Neuronal stem cell (in vitro differentiated cells): ENCODE measurements at places on chromosomes 4 and X.

- peaks cover 4% of the 10 kb centered on the region for H3K27me3 ChIP-seq
- no peaks in the 10 kb centered on the region for H3K4me1 ChIP-seq
- H3K4me3 ChIP-seq, result no peak overlapping the region
- no peak overlapping the region for H3K27ac ChIP-seq
- DNase-seq, result no peak
Measured at GRCh38 chrX:17824980-17825379, 36.1 kb downstream of the RAI2 start.

GRCh38 chr4:128803783-128804182 lies 5.7 kb upstream of the JADE1 start:
- H3K4me3 ChIP-seq, result no peak overlapping the region
- peaks cover 13% of the 10 kb centered on the region for H3K27me3 ChIP-seq
- no peaks in the 10 kb centered on the region for H3K36me3 ChIP-seq
- H3K27ac ChIP-seq, result no peak overlapping the region

GRCh38 chr4:100933628-100934027 lies 413.7 kb downstream of the PPP3CA start:
- no peaks in the 10 kb centered on the region for H3K27me3 ChIP-seq
- no peak for DNase-seq
- H3K4me1 ChIP-seq, result no peaks in the 10 kb centered on the region
- H3K4me3 ChIP-seq, result no peak overlapping the region
- no peak overlapping the region for H3K27ac ChIP-seq
- no peaks in the 10 kb centered on the region for H3K36me3 ChIP-seq

DNA sequence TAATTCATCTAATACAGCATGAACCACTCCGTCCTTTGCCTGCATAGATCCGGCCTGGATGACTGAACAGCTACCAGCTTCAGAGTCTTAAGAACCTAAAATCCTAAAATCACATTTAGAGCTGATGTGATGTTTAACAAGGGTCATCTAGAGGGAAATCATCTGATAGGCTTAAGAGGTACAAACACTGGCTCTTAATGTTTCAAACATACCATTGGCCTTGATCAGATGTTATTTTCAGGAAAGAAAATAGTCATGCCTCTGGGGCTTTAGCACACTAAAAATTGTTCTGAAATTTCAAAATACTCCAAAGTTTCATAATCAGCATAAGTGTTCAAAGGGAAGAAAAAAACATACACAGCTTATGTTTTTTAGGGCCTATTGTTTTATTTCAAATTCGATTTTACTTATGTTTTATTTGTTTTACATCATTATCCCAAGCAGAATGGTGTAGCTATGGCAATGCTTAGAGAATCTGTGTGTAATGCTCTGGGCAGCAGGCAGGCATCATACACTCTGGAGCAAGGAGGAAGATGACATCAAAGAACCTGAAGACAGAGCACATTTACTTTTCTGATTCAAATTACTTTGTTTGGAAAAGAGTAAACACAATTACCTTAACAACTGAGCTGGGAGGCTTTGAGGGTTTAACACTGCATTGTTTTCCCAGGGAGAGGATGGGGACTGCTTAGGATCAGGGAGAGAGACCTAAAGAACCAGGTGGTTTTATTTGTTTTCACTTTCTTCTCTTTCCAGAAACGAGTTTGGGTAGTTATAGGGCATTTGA lies 25.3 kb upstream of the LEF1 start:
- no peaks in the 10 kb centered on the region for H3K27me3 ChIP-seq
- no peak for DNase-seq
- H3K27ac ChIP-seq, result no peak overlapping the region
- H3K4me3 ChIP-seq, result no peak overlapping the region
- H3K4me1 ChIP-seq, result peaks cover 1% of the 10 kb centered on the region

DNA sequence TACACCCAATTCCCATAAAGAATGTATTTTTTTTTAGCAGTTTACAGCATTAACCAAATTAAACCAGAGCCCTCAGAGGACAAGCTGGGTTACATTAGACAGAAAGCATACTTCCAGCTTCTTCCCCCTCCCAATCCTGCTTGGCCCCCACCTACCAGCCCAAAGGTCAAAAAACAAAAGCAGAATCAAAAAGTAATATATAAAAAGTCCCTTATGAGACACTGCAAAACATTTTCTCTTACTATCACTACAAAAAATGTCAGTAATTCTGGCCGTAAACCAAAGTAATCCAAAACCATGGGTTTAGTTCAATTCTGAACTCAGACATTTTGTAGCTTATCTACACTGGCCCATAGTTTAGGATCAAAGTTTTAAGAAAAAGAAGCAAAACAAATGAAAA lies 38.0 kb downstream of the APBB2 start:
- H3K4me1 ChIP-seq, result peaks cover 3% of the 10 kb centered on the region
- H3K36me3 ChIP-seq, result no peaks in the 10 kb centered on the region
- no peak for DNase-seq
- no peak overlapping the region for H3K4me3 ChIP-seq
- H3K27ac ChIP-seq, result no peak overlapping the region
- H3K27me3 ChIP-seq, result peaks cover 3% of the 10 kb centered on the region

- H3K4me3 ChIP-seq, result no peak overlapping the region
- H3K4me1 ChIP-seq, result peaks cover 2% of the 10 kb centered on the region
- no peak overlapping the region for H3K27ac ChIP-seq
- no peak for DNase-seq
- H3K36me3 ChIP-seq, result no peaks in the 10 kb centered on the region
Measured at GRCh38 chr4:164529058-164529457, 224.9 kb upstream of the SMIM31 start.

- H3K27ac ChIP-seq, result peak overlapping the region; percentile 27
- peaks cover 18% of the 10 kb centered on the region for H3K4me1 ChIP-seq
- H3K27me3 ChIP-seq, result no peaks in the 10 kb centered on the region
- no peak overlapping the region for H3K4me3 ChIP-seq
- H3K36me3 ChIP-seq, result no peaks in the 10 kb centered on the region
- DNase-seq, result no peak
Measured at GRCh38 chr4:185809533-185810071, 2.4 kb downstream of the SORBS2 start.

- DNase-seq, result no peak
- H3K36me3 ChIP-seq, result peaks cover 1% of the 10 kb centered on the region
- H3K4me1 ChIP-seq, result no peaks in the 10 kb centered on the region
- H3K27me3 ChIP-seq, result no peaks in the 10 kb centered on the region
Measured at GRCh38 chrX:110182362-110182761, 135.5 kb downstream of the AMMECR1 start.

- no peak overlapping the region for H3K27ac ChIP-seq
- DNase-seq, result no peak
- H3K36me3 ChIP-seq, result no peaks in the 10 kb centered on the region
- H3K27me3 ChIP-seq, result no peaks in the 10 kb centered on the region
- H3K4me1 ChIP-seq, result no peaks in the 10 kb centered on the region
- no peak overlapping the region for H3K4me3 ChIP-seq
Measured at GRCh38 chr4:129515356-129515755, 419.4 kb downstream of the C4orf33 start.

DNA sequence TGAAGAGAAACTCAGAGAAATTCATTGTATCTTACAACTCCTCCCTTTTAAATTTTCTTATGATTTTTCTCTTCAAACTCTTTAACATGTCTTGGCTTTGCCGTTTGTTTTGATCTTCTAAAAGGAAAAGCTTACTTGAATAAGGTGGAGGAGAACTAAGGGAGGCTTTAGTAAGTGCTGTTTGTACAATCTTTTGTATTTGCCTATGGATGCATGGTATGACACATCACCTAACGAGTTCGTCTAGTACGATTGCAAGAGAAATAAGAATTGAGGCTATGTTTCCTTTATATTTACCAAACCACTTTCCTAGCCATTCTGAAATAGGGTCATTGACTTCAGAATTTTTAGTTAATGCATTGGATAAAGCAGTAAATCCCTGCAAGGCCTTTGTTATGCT lies 8.4 kb upstream of the BST1 start:
- H3K27ac ChIP-seq, result peak overlapping the region; percentile 16
- peaks cover 11% of the 10 kb centered on the region for H3K36me3 ChIP-seq
- peaks cover 13% of the 10 kb centered on the region for H3K4me1 ChIP-seq
- H3K27me3 ChIP-seq, result no peaks in the 10 kb centered on the region
- DNase-seq, result no peak

- DNase-seq, result no peak
- H3K4me1 ChIP-seq, result no peaks in the 10 kb centered on the region
- H3K4me3 ChIP-seq, result no peak overlapping the region
- no peaks in the 10 kb centered on the region for H3K27me3 ChIP-seq
- no peaks in the 10 kb centered on the region for H3K36me3 ChIP-seq
Measured at GRCh38 chrX:116873671-116874070, 410.9 kb upstream of the CT83 start.

GRCh38 chrX:3545901-3546300 lies 167.5 kb downstream of the PRKX start:
- no peak overlapping the region for H3K4me3 ChIP-seq
- H3K27me3 ChIP-seq, result no peaks in the 10 kb centered on the region
- H3K4me1 ChIP-seq, result no peaks in the 10 kb centered on the region

GRCh38 chr4:133855001-133855400 lies 346.6 kb downstream of the PABPC4L start:
- no peak overlapping the region for H3K27ac ChIP-seq
- H3K36me3 ChIP-seq, result no peaks in the 10 kb centered on the region
- DNase-seq, result no peak
- H3K27me3 ChIP-seq, result no peaks in the 10 kb centered on the region

- peaks cover 2% of the 10 kb centered on the region for H3K4me1 ChIP-seq
- H3K27ac ChIP-seq, result no peak overlapping the region
- DNase-seq, result no peak
- H3K4me3 ChIP-seq, result no peak overlapping the region
Measured at GRCh38 chrX:65596270-65597034, 61.9 kb upstream of the LAS1L start.

- H3K4me3 ChIP-seq, result no peak overlapping the region
- no peaks in the 10 kb centered on the region for H3K4me1 ChIP-seq
Measured at GRCh38 chrX:56783450-56783831, 54.4 kb downstream of the NBDY start.

DNA sequence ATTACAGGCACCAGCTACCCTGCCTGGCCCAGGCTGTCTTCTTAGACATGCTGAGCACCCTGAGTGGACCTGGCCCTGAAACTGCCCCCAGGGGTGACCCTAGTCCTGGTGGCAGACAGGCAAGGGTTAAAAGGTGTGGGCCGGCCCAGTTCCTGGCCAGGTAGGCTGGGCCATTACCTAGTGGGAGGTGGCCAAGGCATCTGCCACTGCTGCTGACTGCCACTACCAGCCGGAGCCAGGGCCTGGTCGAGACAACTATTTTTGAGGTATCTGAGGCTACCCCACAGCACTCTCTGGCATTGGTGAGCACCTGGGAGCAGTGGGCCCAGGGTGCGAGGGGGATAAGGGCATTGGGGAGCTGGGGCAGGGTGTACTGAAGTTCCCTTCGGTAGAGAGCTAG lies at the start of gene CCDC120:
Gene CCDC120, plus strand, starts transcription at position 206 of the 400 bp plus-strand sequence. CDS start 3,043 bp downstream, outside the sequence.
- H3K36me3 ChIP-seq, result no peaks in the 10 kb centered on the region
- no peaks in the 10 kb centered on the region for H3K27me3 ChIP-seq
- no peak for DNase-seq
- H3K27ac ChIP-seq, result no peak within 1 kb of the TSS

DNA sequence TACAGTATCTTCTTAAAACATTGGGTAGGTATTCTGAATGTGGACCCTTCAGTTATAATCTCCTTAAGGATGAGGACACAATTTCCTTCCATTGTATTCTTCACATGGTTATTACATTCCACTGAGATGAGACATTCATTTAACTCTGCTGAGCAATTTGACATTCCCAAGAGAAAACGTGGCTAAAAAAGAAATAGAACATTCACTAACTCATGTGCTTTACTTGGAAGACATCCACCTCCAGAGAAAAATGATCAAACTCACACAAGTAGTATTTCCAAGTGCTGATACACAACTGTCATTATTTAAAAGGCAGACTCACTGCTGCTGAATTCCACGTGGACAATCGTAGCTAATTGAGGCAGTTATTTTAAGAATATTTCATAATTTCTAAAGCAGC lies 227.9 kb upstream of the ANKRD50 start:
- H3K27me3 ChIP-seq, result no peaks in the 10 kb centered on the region
- no peak for DNase-seq
- no peaks in the 10 kb centered on the region for H3K4me1 ChIP-seq
- no peak overlapping the region for H3K4me3 ChIP-seq
- H3K27ac ChIP-seq, result no peak overlapping the region
- H3K36me3 ChIP-seq, result no peaks in the 10 kb centered on the region

- H3K27ac ChIP-seq, result no peak overlapping the region
- H3K4me3 ChIP-seq, result no peak overlapping the region
- DNase-seq, result no peak
- no peaks in the 10 kb centered on the region for H3K27me3 ChIP-seq
Measured at GRCh38 chr4:176271749-176272148, 2.7 kb upstream of the ASB5 start.

- H3K27ac ChIP-seq, result no peak overlapping the region
- no peak for DNase-seq
- no peaks in the 10 kb centered on the region for H3K4me1 ChIP-seq
- H3K4me3 ChIP-seq, result no peak overlapping the region
Measured at GRCh38 chr4:89486042-89486441, 178.4 kb upstream of the GPRIN3 start.

DNA sequence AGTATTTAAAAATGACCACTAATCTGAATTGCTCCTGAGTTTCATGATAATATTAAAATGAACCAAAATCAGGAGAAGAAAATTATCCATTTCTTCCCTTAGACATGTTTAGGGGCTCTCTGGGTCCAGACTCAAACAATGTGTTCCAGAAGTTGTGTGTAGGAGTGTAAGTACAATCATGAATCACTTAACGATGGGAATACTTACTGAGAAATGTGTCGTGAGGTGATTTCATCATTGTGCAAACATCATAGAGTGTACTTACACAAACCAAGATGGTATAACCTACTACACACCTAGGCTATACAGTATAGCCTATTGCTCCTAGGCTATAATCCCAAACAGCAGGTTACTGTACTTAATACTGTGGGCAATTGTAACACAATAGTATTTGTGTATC lies 74.8 kb downstream of the STPG2 start:
- no peaks in the 10 kb centered on the region for H3K27me3 ChIP-seq
- no peak overlapping the region for H3K27ac ChIP-seq
- no peak overlapping the region for H3K4me3 ChIP-seq

DNA sequence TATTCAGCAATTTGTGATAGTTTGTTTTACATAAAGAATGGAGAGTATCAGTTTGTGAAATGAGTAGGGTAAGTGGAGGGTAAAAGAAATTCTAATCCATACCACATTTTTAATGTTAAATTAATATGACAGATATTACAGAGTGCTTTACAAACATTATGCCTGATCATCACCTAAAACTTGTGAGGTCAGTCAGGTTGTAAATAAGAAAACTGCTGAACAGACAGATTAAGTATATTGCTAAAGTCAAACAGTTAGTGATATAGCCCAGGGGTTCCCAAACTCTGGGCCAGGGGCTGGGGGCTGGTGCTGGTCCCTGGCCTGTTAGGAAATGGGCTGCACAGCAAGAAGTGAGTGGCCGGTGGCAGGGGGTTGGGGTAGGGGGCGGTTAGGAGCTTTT lies 273.6 kb downstream of the TRAM1L1 start:
- no peaks in the 10 kb centered on the region for H3K4me1 ChIP-seq
- H3K27me3 ChIP-seq, result no peaks in the 10 kb centered on the region
- H3K4me3 ChIP-seq, result no peak overlapping the region
- H3K36me3 ChIP-seq, result no peaks in the 10 kb centered on the region
- H3K27ac ChIP-seq, result no peak overlapping the region

GRCh38 chrX:12497832-12498591 lies 293.2 kb upstream of the PRPS2 start:
- no peaks in the 10 kb centered on the region for H3K4me1 ChIP-seq
- H3K36me3 ChIP-seq, result no peaks in the 10 kb centered on the region
- H3K27ac ChIP-seq, result no peak overlapping the region
- no peak overlapping the region for H3K4me3 ChIP-seq
- peak; percentile 1 for DNase-seq
- H3K27me3 ChIP-seq, result no peaks in the 10 kb centered on the region

- no peaks in the 10 kb centered on the region for H3K27me3 ChIP-seq
- no peaks in the 10 kb centered on the region for H3K4me1 ChIP-seq
- no peak for DNase-seq
- no peaks in the 10 kb centered on the region for H3K36me3 ChIP-seq
Measured at GRCh38 chr4:151205722-151206121, 71.2 kb upstream of the PRSS48 start.
